ENCODE measurements at places on chromosomes 7 and 10.

DNA sequence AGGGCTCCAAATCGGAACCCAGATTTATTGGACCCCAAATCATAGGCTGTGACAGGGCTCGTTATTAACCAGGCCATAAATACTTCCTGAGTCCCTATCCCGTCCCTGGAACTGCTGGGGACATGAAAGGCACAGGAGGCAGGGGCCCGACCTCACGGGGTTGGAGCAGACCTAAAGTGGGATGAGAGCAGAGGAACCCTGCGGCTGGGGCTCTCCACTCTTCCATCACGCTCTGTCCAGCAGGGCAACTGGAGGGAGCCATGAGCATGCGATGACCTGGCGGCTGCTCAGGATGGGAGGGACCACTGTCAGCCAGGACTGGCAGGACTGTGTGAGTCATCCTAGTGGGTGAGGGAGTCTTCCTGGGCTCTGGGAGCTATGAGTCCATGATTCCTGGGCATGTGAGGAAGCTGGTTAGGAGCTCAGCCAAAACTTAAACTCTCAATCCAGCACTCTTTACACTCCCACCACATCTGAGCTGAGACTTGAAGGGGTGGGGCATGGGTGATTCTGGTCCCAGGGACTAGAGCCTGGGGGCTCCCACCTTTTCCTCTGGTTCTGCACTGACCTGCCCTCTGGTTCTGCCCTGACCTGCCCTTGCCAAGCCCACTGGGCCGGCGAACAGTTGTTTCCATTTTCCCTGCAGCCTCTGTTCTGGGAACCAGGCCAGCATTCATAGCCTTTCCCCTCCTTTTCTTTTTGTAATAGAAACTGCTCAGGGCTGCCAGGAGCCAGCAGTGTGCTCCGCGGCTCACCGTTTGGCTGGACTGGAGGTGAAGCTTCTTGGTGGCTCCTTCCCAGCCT, 47.1 kb downstream of the SYPL1 start:
- DNase-seq: no peak

DNA sequence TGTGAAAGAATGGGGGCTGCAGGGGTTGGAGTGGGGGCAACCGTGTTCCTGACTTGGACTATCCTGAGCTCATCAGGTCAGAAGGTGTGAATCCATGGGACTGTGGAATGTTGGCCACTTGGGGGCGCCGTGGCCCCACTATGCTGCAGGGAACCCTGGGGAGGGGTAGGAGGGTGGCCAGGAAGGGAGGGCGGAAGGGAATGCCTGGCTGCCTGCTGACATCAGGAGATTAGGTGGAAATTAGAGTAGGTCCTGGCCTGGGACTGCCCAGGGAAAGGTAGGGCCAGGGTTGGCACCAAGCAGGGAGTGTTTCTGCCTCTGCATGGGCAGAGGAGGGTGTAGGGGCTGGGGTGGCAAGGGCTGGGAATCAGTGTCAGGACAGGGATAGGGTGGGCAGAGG, 65.8 kb upstream of the PRSS58 start:
- DNase-seq: no peak

- no peak for DNase-seq
Observed at GRCh38 chr10:27349987-27350386, 109.4 kb upstream of the ACBD5 start.

DNA sequence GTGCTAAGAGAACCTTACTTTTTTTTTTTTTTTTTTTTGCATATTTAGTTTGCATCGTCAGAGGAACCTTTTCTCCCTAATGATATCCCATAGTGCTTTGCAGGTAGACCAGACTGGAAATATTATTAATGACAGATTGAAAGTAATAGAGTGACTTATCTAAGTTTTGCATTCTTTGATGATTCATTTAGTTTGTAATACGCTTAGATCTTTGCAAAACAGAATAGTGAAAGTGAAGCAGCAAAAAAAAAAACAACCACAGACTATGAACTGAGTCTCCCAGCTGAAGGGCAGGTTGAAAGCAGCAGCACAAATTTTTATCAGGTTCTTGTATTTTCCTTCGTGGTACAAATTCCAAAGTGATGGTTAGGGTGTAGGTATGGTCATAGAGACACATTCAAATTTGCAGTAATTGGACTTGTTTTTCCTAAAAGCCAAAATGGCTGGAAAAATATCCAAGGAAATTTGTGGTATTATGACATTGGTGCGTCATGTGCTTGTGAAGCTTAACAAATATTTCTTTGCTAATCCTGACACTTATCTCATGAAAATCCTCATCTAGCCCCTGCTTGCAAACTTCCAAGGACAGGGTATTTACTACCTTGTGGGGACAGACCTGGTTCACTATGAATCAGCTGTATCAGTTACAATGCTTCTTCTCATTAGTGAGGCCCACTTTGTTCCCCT, 81.8 kb upstream of the CREB5 start:
- no peak for DNase-seq

DNA sequence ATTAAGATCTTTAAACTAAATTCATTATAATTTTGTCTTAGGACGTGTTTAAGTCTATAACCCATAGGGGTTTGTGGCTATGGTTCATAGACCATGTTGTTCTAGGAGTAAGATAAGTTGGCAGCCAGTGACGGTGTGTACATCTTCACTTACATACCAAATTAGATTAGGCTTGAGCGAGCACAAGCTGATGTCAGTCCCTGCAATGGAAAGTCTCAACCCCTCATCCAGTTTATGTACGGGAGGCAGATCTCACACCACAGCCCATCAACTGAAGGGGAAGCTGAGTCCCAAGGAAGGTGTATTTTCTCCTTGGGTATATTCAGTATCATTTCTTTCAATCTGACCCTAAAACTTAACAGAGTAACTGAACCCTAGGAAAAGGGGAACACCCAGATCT, 5.1 kb upstream of the SMC3 start:
- no peak for DNase-seq

GRCh38 chr7:34057956-34058355, 152.6 kb downstream of the BMPER start:
- DNase-seq: no peak

GRCh38 chr7:79272066-79272669, 181.3 kb downstream of the MAGI2 start:
- DNase-seq: no peak

DNA sequence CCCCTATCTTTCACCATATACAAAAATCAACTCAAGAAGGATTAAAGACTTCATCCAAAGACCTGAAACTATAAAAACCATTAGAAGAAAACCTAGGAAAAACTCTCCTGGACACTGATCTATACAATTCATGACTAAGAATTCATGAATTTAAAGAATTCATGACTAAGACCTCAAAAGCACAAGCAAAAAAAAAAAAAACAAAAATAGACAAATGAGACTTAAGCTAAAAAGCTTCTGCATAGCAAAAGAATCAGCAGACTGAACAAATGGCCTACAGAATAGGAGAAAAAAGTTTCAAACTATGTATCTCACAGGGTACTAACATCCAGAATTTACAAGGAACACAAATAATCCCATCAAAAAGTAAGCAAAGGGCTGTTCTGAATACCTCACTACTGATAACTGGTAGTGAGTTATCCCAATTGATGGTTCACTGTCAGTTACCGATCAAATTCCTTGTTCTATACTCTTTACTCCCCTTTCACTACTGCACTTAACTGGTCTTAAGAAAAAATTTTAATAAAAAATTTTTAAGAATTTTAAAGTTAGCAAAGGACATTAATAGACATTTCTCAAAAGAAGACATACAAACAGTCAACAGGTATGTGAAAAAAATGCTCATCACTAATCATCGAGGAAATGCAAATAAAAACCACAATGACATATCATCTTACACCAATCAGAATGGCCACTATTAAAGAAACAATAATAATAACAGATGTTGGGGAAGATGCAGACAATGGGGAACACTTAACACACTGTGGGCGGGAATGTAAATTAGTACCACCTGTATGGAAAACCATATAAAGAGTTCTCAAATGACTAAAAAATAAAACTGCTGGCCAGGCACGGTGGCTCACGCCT, 33.2 kb downstream of the KMT2C start:
- no peak for DNase-seq

GRCh38 chr10:111739125-111739873, 444.3 kb downstream of the GPAM start:
- DNase-seq: no peak

- no peak for DNase-seq
Observed at GRCh38 chr10:63227207-63227895, 94.2 kb downstream of the NRBF2 start.

- DNase-seq: no peak
Observed at GRCh38 chr7:55794527-55794926, 68.0 kb downstream of the SEPTIN14 start.

- no peak for DNase-seq
Observed at GRCh38 chr7:157707983-157708918, 371.4 kb downstream of the DNAJB6 start.

GRCh38 chr10:71584902-71585563, 134.5 kb downstream of the C10orf105 start:
- DNase-seq: no peak

DNA sequence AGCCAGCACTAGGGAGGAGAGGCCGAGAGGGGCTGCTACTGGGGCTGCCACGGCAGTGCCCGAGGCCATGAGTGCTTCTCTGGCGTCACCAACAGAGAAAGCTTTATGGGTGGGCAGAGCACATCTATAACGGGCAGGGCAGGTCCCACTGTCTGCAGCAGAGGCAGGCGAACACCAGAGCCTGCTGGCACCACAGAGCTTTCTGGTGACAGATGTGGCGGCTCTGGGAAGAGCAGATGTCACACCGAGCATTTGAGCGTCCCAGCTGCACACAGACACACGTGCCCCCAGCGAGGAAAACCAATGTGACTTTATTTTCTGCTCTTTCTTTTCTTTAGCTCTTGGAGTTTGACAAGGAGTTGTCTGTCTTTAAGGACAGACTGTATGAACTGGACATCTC, 20.5 kb downstream of the NKX6-2 start:
- no peak for DNase-seq

GRCh38 chr10:50322077-50322476, 70.8 kb upstream of the ASAH2 start:
- no peak for DNase-seq

DNA sequence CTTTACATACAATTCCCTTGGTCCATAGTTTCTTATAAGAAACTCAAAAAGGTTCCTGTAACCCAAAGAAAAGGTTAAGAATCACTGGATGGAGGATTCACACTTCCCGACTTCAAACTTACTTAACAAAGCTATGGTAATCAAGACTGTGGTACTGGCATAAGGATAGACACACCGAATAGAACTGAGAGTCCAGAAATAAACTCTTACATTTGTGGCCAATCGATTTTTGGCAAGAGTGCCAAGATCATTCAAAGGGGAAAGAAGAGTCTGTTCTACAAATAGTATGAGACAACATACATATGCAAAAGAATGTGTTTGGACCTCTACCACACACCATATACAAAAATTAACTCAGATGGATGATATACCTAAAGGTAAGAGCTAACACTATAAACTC, 32.8 kb downstream of the KDM7A start:
- DNase-seq: no peak

- no peak for DNase-seq
Observed at GRCh38 chr10:101879456-101880231, 36.0 kb upstream of the KCNIP2 start.

GRCh38 chr7:117809958-117810357, 63.3 kb downstream of the CTTNBP2 start:
- no peak for DNase-seq

DNA sequence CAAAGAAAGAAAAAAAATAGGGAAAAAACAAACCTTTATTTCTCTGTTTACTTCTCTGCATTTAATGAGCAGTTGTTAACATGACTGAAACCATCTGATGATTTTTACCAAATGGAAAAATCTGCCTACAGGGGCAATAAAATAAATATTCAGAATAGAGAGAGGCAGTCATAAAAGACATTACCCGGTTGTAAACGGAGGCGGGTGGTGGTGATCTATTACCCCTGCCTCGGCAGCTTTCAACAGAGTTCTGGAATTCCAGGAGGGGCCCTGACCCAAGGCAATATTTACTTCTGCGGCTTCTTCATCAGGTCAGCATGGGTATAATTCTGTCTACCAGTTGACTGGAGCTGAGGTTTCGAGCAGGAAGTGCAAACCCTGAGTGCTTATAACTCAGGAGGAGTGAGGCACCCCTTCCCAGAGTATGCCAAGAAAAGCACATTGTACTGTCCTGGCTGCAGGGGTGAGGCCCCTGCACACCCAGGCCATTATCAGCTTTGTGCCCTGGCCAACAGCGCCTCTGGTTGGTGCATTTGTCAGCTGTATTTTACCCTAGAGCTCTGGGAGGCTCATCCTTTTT, 8.2 kb upstream of the CXCL12 start:
- DNase-seq: no peak

- no peak for DNase-seq
Observed at GRCh38 chr10:103716206-103717160, 138.9 kb downstream of the SH3PXD2A start.

- DNase-seq: no peak
Observed at GRCh38 chr7:38452681-38453108, 178.5 kb downstream of the AMPH start.

- DNase-seq: no peak
Observed at GRCh38 chr7:137386966-137387365, 43.4 kb upstream of the PTN start.

GRCh38 chr7:16891338-16891737, 9.6 kb upstream of the AGR3 start:
- DNase-seq: no peak

- no peak for DNase-seq
Observed at GRCh38 chr7:17497549-17498167, 199.2 kb downstream of the AHR start.

DNA sequence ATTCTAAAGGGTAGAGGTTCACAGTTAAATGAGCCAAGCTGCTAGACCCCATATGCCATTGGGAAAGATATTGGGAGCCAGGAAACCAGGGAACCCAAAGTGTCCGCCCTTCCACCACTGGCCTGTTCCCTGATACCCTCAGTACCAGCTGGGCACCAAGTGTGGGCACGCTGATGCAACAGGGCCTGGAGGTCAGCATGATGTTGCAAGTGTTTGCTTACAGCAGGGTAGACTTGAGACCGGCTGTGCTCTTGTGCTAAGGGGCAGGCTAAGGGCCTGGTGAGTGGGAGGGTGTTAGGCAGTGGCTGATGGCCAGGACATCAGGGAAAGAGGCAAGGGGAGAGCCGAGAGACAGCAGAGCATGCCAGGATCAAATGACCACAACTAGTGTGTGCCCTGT, 21.0 kb upstream of the MYL7 start:
- no peak for DNase-seq

DNA sequence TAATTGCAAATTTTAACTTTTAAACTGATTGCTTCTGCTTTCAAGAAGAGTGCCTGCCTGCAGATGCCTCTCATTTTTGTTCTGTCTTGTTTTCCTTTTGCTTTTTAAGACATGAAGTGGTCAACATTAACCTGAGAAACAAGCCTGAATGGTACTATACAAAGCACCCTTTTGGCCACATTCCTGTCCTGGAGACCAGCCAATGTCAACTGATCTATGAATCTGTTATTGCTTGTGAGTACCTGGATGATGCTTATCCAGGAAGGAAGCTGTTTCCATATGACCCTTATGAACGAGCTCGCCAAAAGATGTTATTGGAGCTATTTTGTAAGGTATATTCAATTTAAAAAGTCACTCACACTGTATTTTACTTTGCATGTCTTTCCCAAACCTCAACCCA, 8.8 kb downstream of the GSTO2 start:
- no peak for DNase-seq

DNA sequence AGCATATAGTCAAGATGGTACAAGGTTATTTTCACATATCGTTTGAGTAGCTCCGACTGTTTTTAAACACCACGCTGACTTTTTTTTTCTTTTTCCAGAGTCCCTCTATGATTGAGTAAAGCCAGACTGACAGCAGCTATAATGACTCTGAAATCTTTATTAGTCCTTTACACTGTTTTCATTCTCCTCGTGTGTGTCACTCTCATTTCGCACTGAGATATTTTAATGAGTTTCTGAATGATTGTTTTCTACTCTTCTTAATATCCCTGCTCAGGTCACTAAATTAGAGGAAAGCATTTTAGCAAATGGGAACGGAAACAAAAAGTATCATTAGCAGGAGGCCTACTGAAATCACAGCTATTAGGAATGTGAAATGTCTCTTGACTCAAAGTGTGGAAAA, 162.3 kb upstream of the MTPN start:
- no peak for DNase-seq
